Fibroblast of upper back skin (primary cell): ENCODE measurements at places on chromosomes 5 and 9.
A peak's percentile ranks its signal among the peaks of the same experiment; 100 is the strongest.

DNA sequence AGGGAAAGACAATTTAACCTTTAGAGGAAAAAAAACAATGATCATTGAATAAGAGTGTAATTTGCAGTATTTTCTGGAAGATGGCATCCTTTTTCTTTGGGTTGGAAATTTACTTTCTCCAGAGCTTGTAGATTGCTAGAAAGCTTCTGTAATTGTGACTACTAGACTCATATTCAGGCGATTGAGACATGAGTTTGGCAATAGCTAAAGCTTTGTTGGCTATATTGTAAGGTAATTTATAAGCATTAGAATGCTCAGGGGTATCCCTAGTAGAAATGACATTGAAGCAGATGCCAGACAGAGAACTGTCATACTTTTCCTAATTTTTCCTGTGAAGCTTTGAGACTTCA is 115.3 kb downstream of the UNC13B start:
- DNase-seq, result no peak

DNA sequence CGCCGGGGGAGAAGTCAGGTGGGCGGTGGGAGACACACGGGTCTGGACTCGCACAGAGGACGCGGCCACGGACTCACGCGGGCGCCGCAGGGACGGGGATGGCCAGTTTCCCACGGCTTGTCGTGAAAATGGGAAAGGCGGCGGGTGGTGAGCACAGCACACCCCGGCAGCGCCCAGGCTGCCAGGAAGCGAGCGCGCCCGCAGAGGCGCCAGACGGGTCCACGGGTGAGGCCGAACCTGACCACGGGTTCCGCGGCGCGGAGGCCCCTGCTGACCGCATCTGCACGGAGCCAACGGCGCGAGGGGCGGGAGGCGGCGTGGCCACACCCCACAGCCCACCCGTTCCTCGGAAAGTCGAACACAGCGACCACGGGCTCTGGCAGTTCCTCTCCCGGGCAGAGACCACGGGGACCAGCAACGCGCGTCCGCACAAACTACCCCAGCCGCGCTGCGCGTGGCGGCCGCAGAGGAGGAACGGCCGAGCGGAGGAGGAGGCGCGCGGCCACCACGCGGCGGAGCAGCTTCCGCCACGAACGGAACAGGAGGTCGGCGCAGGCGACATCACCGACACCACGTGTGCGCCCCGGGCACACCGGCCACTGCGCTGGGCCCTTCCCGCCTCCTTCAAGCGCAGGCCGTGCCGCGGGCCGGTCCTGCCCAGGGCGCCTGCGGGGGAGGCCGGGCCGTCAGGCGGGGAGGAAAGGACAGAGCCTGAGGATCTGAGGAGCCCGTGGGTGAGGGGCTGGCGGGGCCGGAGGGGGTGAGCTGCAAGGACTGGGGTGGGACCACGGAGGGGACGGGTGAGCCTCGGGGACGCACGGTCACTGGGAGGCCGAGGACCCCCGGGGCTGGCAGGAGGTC is 5.6 kb downstream of the EXD3 start:
- no peak for DNase-seq

DNA sequence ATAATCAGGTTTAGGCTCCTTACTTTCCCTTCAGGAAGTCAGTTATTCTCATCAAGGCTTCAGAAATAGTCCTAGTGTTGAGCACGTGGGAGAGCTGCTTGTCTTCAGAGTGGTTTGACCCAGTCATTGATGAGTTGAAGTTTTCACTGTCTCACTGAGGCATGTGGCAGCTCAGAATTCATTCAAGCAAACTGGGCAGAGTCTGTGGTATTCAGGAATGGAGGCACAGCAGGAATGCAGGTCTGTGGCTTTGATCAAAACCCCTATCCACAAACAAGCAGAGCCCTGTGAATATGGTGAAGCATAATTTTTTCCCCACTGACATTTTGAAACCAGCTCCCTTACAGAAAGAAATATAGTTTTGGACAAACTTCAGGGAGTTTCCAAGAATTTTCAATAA is 207.3 kb downstream of the CD180 start:
- DNase-seq, result peak; percentile 80

- DNase-seq, result no peak
These were observed 1004.1 kb upstream of the EDIL3 start for GRCh38 chr5:85388770-85389169.

DNA sequence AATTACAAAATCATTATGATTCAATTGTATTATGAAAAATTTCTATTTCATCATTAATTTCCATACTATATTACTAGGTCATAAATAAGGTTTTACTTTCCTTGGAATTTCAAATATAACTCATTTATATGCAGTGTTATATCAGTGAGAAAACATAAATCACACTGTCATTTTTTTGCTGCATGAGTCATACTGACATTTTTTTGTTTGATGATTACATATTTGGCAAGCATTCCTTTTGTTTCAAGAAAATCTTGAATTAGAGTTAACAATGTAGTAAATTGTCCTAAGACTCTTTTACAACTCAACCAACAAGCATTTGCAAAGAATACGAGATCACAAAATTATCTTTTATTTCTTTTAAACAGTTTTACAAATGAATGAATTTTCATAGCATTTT is 298.4 kb upstream of the SEMA6A start:
- peak; percentile 9 for DNase-seq

DNA sequence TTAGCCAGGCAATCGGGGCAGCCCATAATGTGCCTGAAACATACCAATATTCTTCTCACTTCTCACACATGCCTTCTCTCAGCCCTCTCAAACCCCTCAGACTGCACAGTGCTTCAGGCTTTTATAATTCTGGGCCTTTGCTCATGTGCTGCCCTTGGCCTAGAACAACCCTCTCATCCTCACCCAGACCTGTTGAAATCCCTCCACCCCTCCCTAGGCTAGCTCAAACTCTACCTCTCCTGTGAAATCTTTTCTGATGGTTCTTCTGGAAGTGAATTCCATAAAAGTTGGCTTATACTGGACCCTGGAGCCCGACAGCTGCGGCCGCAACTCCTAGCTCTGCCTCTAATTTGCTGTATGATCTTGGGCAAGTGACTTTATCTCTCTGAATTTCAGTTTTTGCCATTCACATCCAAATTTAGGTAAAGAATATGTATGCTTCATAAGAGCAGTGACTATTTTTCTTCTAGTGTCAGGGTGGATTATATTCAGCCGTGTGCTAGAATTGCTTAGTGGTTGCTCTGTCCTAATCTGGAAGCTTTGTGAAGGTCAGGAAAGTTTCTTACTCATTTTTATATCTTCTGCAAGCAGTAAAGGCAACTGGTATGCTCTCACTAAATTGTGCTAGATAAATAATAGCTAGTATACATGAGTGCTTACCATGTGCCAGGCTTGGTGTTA is 221.4 kb downstream of the MAPKAP1 start:
- DNase-seq, result no peak

- DNase-seq, result no peak
These were observed 74.7 kb upstream of the SPIN1 start for GRCh38 chr9:88313364-88314220.

GRCh38 chr5:175551266-175551665 is 72.9 kb downstream of the SFXN1 start:
- no peak for DNase-seq

DNA sequence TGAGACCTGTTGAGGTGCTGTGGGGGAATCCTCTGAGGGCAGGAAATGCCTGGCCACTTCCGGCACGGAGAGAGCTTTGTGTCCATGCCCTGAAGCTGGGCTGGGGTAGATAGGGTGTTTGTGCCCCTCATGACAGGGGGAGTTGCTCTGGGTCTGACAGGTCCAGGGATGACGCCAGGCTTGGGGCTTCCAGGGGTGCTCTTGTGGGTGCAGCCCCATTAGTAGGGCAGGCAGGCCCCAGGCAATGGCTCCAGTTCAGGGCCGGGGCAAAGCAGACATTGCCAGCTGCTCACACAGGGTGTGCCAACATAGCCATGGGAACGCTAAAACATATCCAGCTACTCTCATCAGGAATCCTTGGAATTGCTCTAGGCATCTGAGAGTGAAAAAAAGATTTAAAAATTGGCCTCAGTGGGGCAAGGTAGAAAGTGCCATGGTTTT is 21.1 kb downstream of the PITX1 start:
- DNase-seq, result no peak

DNA sequence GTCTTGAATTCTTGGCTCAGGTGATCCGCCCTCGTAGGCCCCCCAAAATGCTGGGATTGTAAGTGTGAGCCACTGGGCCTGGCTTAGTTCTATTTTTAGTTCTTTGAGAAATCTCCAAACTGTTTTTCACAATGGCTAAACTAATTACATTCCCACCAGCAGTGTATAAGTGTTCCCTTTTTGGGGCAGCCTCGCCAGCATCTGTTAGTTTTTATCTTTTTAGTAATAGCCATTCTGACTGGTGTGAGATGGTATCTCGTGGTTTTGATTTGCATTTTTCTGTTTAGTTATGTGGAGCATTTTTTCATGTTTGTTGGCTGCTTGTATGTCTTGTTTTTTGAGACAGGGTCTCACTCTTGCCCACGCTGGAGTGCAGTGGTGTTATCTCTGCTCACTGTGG is 28.2 kb downstream of the CNOT6 start:
- DNase-seq, result peak; percentile 52

DNA sequence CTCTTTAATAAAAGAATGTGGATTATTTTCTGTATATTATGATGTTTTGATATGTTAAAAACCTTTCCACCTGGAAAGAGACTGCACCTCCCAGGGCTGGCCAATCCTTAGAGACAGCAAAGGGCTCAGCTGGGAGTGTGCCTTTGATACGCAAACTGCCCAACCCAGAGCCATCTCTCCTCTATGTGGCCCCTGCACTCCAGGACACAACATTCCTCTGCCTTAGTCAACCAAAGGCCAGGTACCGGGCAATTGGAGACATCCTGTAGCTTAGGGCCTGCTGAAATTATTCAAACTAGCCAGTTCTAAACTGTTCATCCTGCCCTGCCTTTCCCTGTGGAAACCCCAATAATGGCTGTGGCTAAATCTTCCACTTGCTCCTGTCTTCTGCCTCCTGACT is 5.0 kb upstream of the HSPB3 start:
- no peak for DNase-seq

GRCh38 chr5:96671441-96671840 is 9.3 kb downstream of the CAST start:
- no peak for DNase-seq

DNA sequence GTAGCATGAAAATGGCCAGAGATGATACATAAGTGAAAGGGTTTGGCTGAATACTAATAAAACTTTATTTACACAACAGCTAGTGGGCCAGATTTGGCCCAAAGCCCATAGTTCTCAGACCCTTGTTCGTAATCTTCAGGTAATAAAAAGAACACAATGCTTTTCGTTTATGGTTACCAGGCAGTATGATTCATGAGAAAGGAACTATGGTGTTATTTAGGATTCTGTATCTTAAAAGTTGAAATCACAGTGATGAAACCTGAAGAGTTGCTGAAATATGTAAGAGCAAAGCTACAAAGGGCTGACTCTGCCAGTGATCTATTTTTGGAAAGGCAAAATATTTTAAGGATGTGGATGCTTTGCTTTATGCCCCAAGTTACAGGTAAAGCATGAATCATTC is 192.7 kb downstream of the SMC2 start:
- DNase-seq, result peak; percentile 52

DNA sequence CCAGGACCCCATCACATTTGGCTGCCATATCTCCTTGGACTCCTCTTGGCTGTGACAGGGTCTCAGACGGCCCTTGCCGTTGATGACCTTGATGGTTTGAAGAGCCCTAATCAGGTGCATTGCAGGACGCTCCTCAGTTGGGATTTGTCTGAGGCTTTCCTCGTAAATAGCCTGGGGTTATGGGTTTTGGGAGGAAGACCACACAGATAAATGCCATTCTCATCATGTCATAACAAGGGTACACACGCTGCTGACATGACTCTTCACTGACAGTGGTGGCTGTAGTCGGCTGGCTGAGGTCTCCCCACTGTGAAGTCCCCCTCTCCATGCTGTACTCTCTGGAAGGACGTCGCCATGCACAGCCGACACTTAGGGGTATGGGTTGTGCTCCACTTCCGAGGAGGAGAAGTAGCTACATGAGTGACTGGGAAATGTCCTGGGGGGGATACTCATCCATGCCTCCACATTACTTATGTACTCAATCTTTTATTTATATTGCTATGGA is 42.9 kb upstream of the SPTLC1 start:
- no peak for DNase-seq

DNA sequence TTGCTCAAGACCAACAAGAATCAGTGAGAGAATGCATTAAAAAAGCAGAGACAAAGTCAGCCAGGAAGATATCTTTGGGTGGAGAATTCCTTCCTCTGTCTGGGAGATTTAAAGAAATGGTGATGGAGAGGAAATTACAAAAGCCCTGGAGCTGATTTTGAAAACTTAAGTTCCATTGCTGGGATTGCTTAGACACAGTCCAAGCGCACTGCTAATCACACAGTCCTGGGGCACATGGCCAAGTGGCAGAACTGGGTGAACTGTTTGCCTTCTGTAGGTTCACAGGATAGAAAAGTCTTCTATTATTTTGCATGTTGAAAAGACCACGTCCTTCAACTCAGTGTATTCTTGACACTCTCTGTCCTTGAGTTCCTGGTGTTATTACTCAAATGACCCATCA is 284.9 kb upstream of the FBXL7 start:
- no peak for DNase-seq

- no peak for DNase-seq
These were observed 91.1 kb downstream of the PRDM6 start for GRCh38 chr5:123180178-123180577.

DNA sequence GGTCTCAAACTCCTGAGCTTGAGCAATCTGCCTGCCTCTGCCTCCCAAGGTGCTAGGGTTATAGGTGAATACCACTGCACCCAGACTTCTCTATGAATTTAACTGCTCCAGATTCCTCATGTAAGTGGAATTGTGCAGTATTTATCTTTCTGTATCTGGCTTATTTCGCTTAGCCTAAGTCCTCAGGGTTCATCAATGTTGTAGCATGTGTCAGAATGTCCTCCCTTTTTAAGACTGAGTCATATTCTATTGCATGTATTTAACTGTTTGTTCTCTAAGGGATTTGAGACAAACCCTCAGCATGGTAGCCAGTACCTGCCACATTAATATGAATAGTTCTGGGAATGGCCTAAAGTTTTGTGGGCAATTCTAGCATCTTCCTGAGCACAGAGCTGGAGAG is 53.9 kb upstream of the TUT7 start:
- peak; percentile 29 for DNase-seq

DNA sequence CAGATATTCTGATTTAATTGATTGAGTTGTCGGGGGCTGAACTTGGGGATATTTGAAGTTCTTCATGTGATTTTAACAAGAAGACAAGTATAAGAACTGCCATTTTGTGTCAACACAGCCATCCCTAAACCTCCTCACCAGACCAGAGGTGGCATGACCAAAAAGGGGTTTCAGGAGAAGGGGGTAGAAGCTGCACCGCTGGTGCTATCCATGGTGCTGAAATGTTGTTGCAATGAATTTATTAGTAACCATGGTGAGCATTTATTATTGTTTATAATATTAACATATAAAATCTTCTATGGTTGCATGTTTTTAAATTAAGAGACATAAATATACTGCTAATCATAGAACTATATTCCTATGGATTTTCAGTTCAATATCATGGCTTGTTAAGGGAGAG is 72.3 kb downstream of the GNA14 start:
- DNase-seq, result peak; percentile 37

- peak; percentile 33 for DNase-seq
These were observed 77.7 kb downstream of the DNAH5 start for GRCh38 chr5:13866792-13867191.
